Stimulated activated CD8-positive, alpha-beta memory T cell treated with anti-CD3 and anti-CD28 coated beads, Interleukin-4, amount 100 ng/mL, for 24 hours (primary cell): ENCODE measurements at places on chromosomes 2 and 18.

GRCh38 chr2:174222154-174222553 lies 26.2 kb downstream of the OLA1 start:
- no peak for DNase-seq

GRCh38 chr2:30455114-30455738 lies 8.2 kb downstream of the LCLAT1 start:
- no peak for DNase-seq

GRCh38 chr2:159150280-159150746 lies 136.2 kb downstream of the WDSUB1 start:
- DNase-seq = no peak

DNA sequence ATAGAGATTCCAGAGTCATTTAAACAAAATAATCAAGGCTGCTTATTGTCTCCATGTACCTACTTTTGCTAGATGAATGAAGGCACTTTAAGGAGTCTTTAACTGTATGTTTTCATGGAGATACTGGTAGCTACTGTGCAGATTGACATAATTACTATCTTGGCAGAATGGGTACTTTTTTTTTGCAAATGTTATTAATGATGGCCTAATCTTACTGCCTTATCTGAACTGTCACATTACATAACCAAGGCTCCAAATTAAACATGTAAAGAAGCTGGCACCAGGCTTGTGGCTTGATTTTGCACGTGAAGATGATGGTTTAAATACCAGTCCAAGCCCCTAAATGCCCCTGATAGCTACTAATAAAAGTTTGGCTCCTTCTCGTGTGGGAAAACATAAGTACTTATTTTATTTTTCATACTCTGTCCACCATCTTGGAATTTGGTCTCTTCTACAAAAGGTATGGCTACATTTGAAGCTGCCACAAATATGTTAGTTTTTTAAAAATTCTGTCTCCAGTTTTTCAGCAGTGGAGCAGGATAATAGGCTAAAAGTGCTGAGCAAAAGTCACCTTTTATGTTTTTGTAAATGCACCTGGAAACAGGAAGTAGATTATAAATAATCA lies 4.1 kb downstream of the TRIB2 start:
- DNase-seq = no peak

DNA sequence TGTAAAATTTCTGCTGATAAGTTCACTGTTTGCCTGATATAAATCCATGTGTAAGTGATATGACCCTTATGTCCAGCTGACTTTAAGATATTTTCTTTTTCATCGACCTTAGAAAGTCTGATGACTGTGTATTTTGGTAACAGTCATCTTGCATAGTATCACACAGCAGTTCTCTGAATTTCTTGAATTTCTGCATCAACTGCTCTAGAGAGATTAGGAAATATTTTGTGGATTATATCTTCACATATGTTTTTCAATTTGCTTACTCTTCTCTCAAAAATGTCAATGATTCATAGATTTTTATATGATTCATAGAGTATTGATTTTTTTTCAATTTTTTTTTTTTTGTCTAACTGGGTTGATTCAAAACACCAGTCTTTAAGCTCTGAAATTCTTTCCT lies 945.3 kb downstream of the TRIB2 start:
- no peak for DNase-seq

DNA sequence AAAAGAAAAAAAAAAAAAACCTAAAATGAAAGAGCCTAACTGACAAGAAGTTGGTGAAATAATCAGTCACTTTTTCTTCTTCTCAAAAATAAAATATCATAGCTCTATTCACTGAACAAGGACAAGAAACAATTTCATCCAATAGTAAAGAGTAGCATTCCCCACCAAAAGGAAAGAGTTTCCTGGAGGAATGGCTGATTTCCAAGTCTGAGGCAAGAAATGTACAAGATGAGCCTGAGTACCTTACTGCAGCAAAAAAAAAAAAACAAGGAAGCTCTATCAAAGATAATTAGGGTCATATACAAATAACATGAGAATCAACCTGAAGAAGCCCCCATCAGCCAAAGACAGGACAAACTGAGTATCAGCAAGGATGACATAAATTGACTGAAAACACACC lies 11.5 kb downstream of the ROCK1 start:
- DNase-seq = no peak

- no peak for DNase-seq
These were observed 270.6 kb downstream of the C1D start for GRCh38 chr2:67792191-67792590.

DNA sequence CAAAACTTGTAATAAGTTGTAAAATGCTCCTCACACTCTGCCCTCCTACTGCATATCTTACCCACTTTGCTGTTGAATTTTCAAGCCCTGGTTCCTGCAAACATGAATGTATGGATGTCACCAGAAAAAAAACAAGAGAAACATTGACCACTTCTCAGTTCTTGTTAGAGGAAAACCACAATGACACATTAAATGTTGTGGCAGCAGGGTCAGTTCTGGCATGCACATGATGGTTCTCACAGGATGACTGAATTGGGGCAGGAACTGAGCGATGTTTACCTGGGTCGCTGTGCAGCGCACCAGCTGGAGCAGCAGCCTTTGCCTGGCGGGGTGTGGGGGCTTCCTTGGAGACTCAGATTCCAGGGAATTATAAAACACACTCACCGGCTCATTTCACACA lies 14.0 kb upstream of the PRKCE start:
- no peak for DNase-seq

GRCh38 chr18:56927786-56928185 lies 219.1 kb upstream of the BOD1L2 start:
- no peak for DNase-seq

DNA sequence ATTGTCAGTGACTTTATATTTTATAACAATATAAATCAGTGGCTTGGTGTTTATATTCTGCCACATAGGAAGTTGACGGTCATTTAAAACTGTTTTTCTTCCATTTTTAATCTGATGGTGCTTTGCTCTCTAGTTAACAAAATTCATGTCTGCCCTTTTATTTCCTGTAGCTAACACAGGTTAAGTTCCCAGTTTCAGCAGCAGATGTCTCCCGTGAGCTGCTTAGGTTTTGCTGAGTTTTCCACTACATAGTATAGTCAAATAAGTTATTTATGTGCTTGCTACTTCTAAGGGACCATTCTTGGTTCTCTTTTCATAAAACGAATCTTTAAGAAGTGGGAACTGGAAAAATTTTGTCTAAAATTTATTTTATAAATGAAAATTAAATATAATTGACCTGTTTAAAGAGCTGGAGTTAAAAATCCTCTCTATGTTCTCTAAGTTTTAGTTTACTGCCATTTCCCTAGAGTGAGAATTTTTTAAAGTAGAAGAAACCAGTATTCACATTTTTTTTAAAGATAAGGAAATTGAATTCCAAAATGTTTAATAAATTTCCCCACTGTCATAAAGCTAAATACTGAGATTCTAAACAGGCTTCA lies 20.6 kb downstream of the HTR2B start:
- DNase-seq = peak; percentile 7

DNA sequence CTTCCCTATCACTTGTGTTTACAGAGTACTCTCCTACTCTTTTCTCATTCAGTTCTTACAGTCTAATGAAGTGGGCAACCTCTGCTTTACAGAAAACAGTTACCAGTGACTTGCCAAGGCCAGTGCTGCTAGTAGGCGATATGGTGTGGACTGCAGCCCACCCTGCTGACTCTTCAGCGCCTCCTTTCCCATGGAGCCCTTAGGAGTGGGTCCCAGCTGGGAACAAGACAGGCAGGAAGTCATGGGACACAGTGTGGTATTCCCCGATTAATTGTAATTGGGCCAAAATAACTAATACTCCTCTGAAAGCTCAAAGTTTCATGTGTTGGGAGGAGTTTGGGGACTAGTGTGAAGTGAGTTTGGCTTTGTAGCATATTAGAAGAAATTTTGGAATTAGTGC lies 120.1 kb upstream of the EML6 start:
- DNase-seq = no peak

- no peak for DNase-seq
These were observed 90.3 kb downstream of the TACR1 start for GRCh38 chr2:75108937-75109482.

- no peak for DNase-seq
These were observed 74.7 kb upstream of the MGAT4A start for GRCh38 chr2:98805412-98806171.

GRCh38 chr2:3341336-3341735 lies 36.3 kb downstream of the EIPR1 start:
- DNase-seq = no peak

DNA sequence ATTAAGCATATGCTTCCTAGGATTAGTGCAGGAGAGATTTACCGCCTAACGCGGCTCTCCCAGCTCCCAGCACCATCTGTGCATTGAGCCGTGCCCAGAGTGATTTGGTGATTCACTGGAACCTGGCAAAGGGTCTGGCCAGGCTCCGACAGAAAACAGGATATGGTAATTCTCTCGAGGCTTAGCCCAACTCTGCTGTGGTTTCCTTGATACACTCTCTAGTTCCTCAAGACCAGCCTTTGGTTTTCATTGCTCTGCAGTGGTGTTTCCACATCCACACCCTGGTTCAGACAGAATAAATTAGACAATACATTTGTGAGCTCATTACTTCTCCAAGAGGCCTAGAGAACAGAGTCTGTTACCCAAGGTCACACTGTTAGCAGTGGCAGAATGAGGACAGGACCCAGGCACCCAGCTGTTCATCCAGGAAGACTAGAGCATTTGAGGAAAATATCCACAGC lies 23.0 kb upstream of the SMAD2 start:
- DNase-seq = no peak

- no peak for DNase-seq
These were observed 552 bp upstream of the MXD1 start for GRCh38 chr2:69914164-69914949.

GRCh38 chr2:457262-457661 lies 169.4 kb upstream of the ALKAL2 start:
- no peak for DNase-seq

GRCh38 chr2:237866101-237866621 lies 6.7 kb downstream of the RAMP1 start:
- no peak for DNase-seq

DNA sequence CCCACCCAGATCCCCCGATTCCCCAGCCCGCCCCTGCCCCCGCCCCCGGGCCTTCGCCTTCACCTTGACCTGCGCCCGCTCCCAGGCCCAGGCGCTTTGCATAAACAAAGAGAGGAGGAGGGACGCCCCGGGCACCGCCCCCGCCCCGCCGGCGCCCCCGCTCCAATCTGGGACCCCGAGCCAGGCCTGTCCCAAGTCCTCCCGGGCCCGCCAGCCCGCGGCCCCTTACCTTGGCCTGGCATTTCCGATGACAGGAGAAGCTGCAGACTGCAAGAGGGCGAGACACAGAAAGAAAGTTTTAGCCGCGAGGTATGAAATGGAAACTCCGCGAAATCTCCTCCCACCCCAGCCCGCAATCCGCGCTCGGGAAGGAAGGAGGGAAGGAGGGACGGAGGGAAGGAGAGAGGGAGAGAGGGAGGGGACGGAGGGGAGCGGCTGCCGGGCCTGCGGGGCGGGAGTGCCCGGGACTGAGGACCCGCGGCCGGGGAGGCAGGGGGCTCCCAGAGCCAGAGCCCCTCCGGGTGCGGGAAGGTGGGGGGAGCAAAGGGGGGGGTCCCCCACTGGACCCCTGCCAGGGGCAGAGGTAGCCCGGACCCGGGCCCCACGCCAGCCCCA lies 24.2 kb downstream of the TNS1 start:
- no peak for DNase-seq

DNA sequence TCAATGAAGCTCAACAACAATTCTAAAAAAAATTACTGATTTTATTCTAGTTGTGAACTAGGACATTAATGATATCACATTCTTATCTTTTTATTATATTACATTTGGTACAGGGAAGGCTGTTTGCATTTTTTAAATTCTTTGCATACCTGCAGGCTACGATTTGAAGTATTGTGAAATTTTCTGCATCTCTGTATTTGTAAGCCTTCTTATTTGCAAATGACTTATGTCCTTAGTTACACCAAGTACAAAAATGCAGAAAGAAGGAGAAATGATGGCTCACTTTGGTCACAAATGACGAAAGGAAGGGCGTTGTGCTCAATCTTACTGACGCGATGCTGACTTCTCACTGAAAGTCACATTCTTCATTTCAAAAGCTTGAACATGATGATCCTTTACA lies 227.5 kb upstream of the SOX11 start:
- no peak for DNase-seq

DNA sequence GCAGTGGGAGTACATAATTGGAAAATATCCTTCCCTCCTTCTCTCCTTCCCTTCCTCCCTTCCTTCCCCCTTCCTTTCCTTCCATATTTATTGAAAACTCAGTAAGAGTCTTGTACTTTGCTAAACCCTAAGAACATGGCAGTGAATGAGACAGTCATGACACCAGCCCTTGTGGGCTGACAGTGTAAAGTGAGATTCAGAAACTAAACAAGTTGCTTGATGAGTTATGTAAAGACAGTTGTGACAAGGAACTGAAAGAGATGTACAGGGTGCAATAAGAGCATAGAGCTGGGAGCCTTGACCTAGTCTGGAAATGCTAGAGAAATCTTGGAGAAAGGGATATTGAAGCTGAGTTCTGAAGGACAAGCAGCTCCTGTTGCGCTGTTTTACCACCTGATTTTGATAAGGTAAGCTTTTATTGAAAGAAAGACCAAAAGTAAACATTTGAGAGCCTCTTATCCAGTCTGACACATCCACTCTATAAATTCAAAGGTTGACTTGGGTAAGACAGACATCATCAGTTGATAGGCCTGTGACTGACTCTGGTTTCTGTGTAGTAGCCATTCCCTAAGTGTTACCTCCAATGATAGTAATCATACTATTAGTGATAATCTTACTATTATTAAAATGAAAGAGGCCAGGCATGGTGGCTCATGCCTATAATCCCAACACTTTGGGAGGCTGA lies 66.5 kb upstream of the SKOR2 start:
- DNase-seq = no peak

GRCh38 chr2:227608561-227609338 lies 5.9 kb downstream of the SCYGR3 start:
- no peak for DNase-seq

DNA sequence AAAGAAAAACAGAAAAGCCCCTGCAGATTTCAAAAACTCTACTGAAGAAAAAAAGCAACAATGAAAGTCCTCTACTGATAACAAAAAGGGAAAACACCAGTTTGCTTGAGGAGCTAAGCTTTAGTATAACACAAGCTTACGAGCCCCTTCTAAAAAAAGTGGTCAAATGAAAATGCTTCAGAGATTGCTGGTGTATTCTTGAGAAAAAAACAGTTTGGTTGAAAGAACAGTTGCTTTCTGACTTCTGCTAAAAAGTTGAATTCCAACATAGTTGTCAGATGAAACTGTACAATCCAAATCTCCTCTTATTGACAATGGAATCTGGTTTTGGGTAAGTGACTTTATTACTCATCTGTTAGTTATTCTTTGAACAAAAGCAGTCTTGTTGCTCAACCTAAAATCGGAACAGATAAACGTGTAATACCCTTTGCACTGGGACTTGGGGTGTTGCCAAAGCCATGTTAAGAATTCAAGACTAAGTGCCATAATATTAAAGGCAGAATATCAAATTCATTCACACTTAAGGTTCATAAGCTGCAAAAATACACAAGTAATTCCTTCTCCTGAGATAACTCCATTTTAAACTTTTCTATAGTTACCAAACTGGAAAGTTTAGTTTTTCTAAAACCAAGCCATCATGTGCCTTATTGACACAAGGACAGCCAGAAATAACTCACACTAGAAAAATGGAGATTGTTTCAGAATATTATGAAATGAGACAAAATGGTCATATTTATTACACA lies 45.3 kb upstream of the SPAG16 start:
- no peak for DNase-seq

- no peak for DNase-seq
These were observed 110.2 kb upstream of the TRIB2 start for GRCh38 chr2:12606472-12607000.
